ENCODE measurements at places on chromosomes 7 and 10. TPM values are rescaled to one million over a fixed set of nuclear protein-coding genes. Genes with fewer than 3 reads are reported as not detected.

GRCh38 chr10:95035332-95036295 is 33.7 kb downstream of the CYP2C8 start:
- no peak for DNase-seq

DNA sequence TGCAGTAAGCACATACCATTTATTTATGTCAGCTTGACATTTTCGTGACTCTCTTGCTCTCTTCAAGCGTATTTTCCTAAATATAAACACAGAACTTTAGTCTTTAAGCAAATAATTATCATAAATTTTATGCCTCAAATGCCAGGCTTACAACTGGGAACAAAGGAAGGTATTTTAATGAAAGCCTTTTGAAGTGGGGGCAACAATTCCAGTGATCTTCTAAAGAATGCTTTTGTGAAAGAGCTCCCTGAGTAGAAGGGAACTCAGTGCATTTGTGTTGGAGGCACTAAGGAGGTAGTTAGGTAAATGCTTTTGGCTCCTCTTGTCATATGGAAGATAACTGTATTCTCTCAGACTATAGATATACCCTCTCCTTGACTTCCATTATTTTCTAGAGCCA is 104.9 kb downstream of the VPS50 start:
- no peak for DNase-seq

GRCh38 chr7:118312051-118312450 is 87.5 kb downstream of the ANKRD7 start:
- DNase-seq = no peak

DNA sequence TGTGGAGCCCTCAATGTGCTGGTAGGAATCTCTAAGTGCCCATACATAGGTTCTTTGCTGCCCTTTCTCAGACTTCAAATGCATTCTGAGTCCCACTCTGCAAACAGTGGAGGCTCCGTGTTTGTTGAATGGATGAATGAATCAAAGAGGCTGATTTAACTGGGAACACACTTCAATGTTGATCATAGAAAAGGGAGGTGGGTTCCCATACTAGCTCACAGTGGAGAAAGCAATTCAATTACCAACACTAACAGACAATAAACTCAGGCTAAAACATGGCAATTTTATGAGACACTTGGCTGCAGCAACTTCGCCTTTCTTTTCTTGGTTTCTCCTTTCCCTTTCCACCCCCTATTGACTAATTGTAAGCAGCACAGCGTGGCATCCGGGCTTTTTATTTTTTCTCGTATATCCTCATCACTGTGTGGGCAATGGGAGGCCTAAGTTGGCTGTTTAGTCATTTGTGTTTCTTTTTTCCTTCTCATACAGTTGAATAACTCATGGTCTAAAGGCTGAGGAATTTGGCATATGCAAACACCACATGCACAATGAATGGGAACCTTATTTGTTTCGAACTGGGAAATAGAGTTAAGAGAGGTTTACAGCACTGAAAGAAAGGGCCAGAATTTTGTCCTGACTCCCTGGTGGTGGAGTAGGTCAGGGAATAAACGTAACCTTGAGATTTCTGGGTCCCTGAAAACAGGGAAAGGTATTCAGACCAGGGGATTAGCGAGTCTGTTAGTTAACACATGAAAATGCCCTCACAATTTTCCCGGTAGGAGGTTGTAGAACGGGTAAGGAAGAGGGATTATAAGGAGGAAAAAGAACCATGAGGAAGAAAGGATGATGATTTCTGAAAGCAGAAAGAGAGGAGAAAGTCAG is 858.5 kb downstream of the KCNMA1 start:
- DNase-seq = peak; percentile 79

- DNase-seq = no peak
These were observed 194.4 kb downstream of the TPST1 start for GRCh38 chr7:66399566-66399965.

DNA sequence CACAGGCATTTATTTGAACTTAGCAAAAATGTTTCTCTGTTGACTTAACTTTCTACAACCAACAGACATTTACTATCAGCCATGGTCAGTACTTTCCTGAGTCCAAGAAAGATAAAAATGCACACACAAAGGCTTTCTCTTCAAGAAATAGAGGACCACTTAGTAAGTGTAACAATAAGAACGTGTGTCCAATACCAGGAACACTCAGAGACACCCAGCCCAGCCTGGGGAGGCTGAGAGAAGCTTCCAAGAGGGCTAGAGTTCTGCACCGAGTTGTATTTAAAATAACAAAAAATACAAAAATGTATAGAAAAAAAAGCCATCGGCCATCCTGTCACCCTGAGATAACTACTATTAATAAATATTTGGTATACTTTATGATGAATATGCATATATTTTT is 35.8 kb downstream of the VSTM4 start:
- no peak for DNase-seq

- no peak for DNase-seq
These were observed 30.3 kb downstream of the SLC29A3 start for GRCh38 chr10:71349406-71349805.

- peak; percentile 79 for DNase-seq
These were observed 14.0 kb downstream of the SLC29A4 start for GRCh38 chr7:5296611-5297226.

DNA sequence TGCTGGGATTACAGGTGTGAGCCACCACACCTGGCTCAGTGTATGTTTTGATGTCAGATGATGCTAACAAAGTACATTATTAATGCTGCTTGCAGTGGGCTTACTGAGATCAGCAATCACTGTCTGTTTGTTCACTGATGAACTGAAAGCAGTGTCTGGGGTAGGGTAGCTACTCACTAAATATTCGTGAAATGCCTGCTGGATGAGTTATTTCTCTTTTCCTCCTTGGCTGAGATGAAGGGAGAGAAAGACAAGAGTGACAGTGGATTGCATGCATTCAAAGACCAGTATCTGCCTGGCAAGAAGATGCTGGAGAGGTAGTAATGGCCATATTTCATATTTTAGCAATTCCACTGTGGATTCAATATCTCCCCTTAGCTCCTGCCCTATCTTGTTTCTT is 32.3 kb downstream of the FAM107B start:
- DNase-seq = no peak

GRCh38 chr10:59627366-59628018 is 82.2 kb downstream of the SLC16A9 start:
- DNase-seq = no peak

DNA sequence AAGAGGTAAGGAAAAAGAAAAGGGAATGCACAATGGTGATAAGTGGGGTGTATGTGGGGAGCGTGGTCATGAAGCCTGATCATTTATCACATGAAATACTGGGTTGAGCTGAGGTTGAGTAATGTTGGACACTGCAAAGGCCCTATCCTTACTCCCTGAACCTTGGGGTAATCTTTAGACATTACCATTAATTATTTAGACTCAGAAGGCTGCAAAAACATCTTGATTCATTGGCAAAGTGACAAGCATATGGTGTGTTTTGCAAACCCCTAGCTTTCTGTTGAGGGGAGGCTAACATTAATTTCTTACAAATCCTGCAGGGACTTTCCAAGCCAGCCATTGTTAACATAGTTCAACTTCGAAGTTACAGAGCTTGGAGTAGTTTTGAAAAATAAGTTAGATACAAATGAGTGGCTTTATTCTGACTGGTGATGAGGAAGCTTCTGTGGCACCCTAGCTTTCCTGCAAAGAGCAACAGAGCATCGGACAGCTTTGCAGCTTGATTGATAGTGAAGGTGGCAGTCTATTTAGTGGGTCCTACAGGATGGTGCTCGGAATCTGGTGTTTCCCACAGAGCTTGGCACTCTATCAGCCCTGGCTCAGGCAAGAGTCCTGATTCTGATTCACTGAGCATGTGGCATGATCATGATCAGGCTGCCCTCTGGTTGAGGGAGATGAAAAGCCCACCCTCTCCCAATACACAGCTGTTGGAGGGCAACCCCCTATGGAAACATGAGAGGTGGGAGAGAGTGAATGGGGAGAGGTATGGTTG is 153.7 kb upstream of the NPVF start:
- DNase-seq = peak; percentile 45

DNA sequence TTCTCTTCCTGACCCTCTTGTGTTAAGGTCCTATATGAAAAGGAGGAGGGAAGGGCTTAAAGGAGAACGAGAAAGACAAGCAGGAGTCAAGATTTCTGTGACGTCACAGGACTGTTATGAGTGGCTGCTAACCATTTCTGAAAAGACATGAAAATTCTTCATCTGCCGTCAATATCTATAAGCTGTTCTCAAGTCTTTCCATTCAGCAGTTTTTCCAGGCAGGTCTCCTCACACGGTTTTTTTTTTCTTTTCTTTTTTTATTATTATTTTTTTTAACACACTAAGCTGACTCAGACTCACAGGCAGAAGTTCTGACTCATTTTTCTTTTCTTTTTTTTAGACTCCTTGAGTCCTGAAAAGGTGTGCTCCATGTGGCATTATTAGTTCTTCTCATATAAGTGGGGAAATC is 72.0 kb downstream of the DGKI start:
- no peak for DNase-seq

DNA sequence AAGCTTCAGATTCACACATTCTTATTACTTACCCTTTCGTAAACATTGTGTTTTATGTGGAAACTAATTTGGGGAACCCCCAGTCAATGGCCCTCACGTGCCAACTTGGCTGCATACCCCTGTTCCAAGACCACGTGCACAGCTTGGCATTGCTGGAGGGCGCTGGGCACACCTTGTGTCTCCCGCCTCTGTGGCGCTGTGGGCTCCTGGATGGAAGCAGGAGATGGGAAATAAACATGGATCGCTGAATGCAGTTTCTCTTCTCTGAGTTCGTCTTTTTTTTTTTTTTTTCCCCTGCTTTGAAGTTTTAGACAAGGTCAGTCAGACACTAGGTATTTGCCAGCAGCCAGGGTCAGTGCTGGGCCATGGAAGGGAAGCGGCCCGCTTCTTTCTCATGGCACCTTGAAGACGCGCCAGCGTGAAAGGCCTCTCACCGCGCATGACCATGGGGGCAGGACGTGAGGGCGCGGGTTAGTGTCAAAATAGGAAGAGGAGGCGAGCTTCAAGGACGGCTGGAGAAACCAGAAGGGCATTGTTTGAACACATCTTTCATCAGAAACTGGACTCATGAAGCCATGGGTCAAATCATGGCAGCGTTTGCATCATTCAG is 27.3 kb downstream of the BNIP3 start:
- DNase-seq = no peak

- DNase-seq = no peak
These were observed 649.5 kb upstream of the KCND2 start for GRCh38 chr7:119623427-119623826.

DNA sequence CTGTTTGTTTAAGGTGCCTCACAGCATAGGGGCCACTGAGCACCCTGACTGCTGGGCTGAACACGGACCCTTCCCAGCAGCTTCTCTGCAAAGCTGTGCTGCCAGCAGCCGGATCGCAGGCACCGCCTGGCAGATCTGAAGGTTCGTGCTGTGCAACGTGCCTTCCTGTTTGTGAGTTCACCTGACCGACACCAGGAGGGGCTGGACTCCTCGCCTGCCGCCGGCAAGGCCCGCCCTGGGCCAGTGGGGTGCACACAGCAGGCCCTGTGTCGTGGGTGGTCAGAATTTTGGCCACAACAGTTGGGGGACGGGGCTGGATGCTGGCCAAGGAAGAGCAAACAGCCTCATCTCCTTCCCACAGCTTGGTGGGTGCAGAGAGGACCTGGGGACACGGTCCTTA is 12.6 kb downstream of the CYP2W1 start:
- DNase-seq = no peak

DNA sequence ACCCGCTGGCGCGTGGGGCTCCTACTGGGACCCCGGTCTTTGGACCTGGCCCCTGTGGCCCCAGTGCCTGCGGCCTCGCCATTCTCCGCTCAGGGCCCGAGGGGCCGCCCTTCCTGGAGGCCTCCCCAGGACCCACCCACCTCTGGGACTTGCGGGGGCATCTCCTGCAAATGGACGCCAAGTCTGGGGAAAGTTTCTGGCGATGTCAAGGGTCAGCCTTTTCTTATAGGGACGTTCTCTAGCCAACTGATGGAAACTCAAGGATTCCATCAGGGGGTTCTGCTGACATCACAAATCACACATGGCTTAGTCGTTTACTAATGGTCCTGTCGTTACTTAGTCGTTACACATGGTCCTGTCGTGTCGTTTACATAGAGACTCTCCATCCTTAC is 57.7 kb upstream of the RHOBTB1 start:
- no peak for DNase-seq

DNA sequence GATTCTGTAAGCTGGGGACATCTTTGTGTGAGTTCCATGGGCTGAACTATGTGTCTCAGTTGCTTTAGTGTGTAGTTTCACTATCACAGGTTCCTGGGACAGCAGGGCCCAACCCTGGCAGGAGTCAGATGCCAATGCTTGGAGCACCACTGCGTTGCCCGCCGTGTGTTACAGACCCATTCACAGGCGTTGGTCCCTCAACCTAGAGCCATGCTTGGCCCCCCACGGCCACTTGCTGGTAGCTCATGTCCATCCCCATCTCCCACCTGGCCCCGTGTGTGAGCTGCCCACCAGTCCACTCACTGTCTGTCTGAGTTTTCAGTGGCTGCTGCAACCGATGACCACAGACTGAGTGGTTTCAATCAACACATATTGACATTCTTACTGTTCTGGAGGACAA is 546.9 kb downstream of the TCERG1L start:
- no peak for DNase-seq

GRCh38 chr7:76997381-76998284 is 34.5 kb downstream of the SPDYE17 start:
- no peak for DNase-seq

DNA sequence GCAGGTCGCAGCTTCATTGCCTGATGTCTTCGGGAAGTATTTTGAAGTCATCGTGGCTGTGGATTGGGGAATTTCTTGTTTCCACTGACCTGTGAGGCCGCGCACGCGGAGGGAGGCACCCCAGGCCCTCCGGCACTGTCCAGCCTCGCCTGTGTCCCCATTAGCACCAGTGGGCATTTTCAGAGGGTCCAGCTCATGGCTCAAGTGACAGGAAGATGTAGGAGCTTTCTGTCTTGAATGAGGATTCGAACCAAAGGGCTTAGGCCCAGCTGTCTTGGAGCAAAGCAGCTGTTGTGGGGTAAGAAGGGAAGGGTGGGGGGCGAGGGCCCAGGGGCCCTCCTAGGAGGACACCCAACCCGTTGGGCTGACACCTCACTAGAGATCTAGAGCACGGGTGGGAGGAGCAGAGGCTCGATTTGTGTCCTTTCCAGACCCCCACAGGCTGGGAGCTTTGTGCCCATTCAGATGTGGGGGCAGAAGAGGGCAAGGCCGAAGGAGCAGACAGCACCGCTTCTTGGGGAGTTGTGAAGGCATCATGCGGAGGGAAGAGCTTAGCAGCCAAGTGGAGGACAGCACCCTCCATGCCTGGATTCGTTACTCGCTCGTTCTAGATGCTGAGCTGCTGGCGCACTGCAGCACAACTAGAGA is 914 bp downstream of the ZNF37A start:
- DNase-seq = no peak

- no peak for DNase-seq
These were observed 1.5 kb downstream of the SVOPL start for GRCh38 chr7:138699661-138700060.

- DNase-seq = no peak
These were observed 1.2 kb downstream of the YWHAG start for GRCh38 chr7:76357475-76358010.

Gene NSMCE4A
- polyA plus RNA-seq = 14.9 TPM

Gene RNLS
- 1.3 TPM for polyA plus RNA-seq

Gene FKBP6
- not detected for polyA plus RNA-seq

Gene GIMAP2
- 0.68 TPM for polyA plus RNA-seq

Gene FAM25A
- polyA plus RNA-seq = not detected

Gene TRIM73
- 2.3 TPM for polyA plus RNA-seq

Gene C10orf53
- not detected for polyA plus RNA-seq

Gene TMEM254
- polyA plus RNA-seq = 37.5 TPM

Gene CHAT
- not detected for polyA plus RNA-seq

Gene TSPAN12
- polyA plus RNA-seq = 0.98 TPM

Gene ZP3
- 34.4 TPM for polyA plus RNA-seq

Gene NANOS1
- 2.8 TPM for polyA plus RNA-seq

Gene ANKRD2
- 1.6 TPM for polyA plus RNA-seq

Gene ELAPOR2
- polyA plus RNA-seq = 27.7 TPM

Gene TRIM74
- 1.1 TPM for polyA plus RNA-seq

Gene GHRHR
- 1.6 TPM for polyA plus RNA-seq

Gene MACC1
- not detected for polyA plus RNA-seq

Gene EPHB6
- 74.6 TPM for polyA plus RNA-seq

Measured in brain (organoid and tissue), 16 donors.